Smooth muscle cell of the umbilical artery (primary cell): ENCODE measurements at places on chromosomes 6 and 20. TPM values are rescaled to one million over a fixed set of nuclear protein-coding genes. Genes with fewer than 3 reads are reported as not detected.

The RPL7L1 gene
- 107 and 128 TPM in 2 replicates for total RNA-seq

The EYS gene
- total RNA-seq = 0.05 TPM in 1 of 2 replicates, not detected in the other

The IL17F gene
- not detected in 2 replicates for total RNA-seq

The C20orf141 gene
- total RNA-seq = not detected in 2 replicates

The PRL gene
- total RNA-seq = not detected in 2 replicates

The BMP5 gene
- not detected in 2 replicates for total RNA-seq

The RAET1L gene
- total RNA-seq = not detected in 2 replicates

The ANGPT4 gene
- not detected in 2 replicates for total RNA-seq

The ENTPD6 gene
- 51.1 and 83.0 TPM in 2 replicates for total RNA-seq

The OR2H2 gene
- not detected in 2 replicates for total RNA-seq

The SLC22A7 gene
- not detected in 2 replicates for total RNA-seq

The RNF144B gene
- 0.74 and 1.8 TPM in 2 replicates for total RNA-seq

The UNC93A gene
- total RNA-seq = not detected in 2 replicates

The ADTRP gene
- 0.59 and 4.9 TPM in 2 replicates for total RNA-seq

The FUT9 gene
- total RNA-seq = not detected in 2 replicates

The SEMG1 gene
- not detected in 2 replicates for total RNA-seq

The CAPN11 gene
- not detected in 2 replicates for total RNA-seq
